Epithelial cell of prostate (primary cell): ENCODE measurements at places on chromosomes 5 and 9.

DNA sequence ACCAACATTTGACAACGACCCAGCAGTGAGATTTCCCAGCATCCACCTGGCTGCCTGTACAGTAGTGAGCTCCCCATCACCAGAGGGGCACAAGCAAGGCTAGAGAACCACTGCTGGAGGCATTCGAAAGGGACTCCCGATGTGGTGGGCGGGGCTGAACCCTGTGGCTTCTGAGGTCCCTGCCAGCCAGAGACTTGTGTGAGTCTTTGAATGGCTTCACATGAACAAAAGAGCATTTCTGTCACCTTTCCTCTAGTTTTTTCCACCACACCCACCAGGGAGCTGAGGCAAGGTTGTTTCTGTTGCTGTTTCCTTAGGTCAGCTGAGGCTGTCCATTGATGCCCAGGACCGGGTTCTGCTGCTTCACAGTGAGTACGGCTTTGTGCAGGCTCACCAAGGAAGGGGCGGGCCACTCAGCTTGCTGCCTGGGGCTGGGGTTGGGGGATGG, 15.7 kb downstream of the RGS3 start:
- no peak for DNase-seq

GRCh38 chr5:32833127-32833526, 122.0 kb downstream of the NPR3 start:
- DNase-seq = no peak

DNA sequence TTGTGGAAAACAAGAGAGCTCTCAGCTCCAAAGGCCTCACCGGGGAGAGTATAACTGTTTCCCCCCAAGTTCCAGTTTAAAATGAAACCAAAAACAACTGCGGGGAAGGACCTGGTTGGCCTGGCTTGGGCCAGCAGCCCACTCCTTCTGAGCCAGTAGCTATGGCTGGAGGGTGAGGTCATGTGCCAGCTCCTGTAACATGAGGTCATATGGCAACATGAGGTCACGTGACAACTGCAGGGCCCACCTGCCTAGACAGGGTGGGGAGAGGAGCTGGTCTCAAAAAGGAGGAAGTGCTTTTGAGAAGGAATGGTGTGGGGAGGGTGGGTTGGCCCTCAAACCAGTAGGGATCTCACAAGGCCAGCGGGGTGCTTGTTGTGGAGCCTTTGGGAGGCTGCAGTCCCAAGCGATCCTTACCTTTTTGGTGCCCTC, 29.3 kb upstream of the CRB2 start:
- DNase-seq = no peak

DNA sequence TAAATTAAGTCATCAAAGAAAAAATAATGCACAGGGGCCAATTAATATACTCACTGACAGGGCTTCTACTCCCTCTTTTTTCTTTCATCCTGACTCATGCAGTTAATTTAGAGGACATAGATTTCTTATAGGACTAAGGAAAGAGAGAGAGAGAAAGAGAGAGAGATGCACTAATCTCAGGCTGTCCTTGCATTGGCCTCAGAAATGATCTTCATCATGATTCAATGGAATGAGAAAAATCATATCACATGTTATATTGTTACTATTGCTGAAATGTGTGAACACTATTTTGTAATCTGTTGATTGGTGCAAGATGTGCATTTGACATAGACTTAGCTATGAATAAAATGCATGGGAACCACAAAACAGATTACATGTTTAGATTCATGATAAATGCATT, 608.3 kb upstream of the NUDT12 start:
- DNase-seq = no peak

DNA sequence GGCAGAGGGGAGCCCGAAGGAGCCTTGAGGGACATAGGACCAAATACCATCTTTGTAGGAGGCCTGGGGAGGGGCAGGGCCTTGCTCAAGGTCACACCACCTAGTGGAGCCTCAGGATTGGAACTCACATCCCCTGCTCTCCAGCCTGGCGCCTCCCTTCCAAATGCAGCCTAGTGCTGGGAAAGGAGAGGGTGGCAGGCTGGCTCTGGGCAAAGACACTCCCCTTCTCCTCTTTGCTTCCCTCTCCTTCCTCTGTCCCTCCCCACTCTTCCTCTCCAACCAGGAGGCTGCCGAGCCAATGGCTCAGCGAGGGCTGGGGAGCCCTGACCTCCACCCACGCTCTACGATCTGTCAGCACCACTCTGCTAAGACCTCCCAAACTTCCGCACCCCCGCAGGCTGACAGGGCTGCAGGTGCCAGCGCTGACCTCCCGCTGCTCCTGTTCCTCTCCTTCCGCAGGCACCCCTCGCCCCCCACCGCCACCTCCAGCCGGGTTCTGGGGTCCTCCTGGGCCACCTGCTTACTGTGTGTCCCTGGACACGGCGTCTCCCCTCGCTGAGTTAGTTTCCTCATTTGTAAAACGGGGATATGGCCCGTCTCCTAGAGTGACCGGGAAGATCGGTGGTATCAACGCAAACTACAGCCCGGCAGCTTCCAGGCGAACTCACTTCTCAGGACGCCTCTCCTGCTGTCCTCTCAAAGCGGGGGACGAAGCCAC, 52.9 kb downstream of the C9orf50 start:
- no peak for DNase-seq

GRCh38 chr5:115330830-115331229, 34.4 kb upstream of the CCDC112 start:
- no peak for DNase-seq

GRCh38 chr9:78927099-78927940, 630.4 kb downstream of the PSAT1 start:
- DNase-seq = no peak

DNA sequence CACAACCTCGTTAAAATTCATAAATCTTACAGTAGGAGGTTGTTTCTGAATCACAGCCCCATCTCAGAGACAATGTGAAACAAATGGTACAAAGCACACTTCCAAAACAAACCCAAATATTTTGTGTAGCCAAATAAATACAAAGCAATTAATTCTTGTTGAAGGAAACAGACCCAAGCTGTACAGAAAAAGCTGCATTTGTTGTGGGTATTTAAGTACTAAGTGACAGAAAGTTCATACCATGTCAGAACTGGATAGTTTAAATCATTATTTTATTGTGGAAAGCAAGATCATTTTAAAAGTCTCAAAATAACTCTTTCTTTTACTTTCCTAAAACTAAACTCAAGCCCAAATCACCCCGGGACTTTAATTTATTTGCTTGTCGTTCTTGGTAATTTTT, 570.7 kb downstream of the ELAVL2 start:
- no peak for DNase-seq

GRCh38 chr5:143166090-143166489, 237.4 kb downstream of the NR3C1 start:
- no peak for DNase-seq

DNA sequence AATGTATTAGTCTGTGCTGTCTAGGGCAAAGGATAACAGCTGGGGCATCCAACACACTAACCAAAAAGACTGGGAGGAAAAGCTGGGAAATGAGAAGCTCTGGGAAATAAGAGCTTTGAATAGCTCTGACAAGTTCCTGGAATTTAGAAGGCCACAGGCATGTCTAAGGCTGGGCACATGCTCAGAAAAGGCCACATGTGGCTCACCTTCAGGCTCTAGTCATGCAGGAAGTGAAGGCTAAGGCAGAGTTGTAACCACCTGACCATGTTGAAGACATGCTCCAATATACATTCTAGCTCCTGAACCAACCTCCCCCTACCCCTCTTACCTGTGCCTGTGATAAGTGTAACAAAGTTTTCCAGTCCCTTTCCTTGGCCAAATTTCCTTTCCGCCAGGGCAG, 31.7 kb downstream of the CLTA start:
- no peak for DNase-seq

DNA sequence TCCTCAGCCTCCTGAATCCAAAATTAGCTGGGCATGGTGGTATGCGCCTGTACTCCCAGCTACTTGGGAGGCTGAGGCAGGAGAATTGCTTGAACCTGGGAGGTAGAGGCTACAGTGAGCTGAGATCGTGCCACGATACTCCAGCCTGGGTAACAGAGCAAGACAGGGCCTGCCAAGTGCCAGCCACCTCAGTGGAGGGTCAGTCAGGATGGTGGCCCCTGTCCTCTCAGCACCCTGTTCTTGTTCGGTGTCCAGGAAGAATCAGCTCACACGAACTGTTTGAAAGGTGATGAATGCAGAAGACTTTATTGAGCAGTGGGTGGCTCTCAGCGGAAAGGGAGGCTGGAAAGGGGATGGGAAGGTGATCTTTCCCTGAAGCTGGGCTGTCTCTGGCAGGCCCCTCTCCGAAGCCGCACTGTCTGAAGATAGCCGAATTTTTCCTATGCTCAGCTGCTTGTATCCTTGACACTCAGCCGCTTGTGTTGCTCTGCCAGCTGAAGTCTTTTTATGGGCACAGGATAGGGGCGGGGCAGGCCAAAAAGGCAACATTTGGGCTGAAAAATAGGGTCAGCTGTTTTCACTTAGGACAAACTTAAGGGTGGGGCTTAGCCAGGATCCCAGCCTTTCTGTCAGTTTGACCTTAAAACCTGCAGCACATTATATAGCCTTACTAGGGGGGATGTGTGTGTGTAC, 50.9 kb downstream of the UBE2R2 start:
- DNase-seq = no peak

DNA sequence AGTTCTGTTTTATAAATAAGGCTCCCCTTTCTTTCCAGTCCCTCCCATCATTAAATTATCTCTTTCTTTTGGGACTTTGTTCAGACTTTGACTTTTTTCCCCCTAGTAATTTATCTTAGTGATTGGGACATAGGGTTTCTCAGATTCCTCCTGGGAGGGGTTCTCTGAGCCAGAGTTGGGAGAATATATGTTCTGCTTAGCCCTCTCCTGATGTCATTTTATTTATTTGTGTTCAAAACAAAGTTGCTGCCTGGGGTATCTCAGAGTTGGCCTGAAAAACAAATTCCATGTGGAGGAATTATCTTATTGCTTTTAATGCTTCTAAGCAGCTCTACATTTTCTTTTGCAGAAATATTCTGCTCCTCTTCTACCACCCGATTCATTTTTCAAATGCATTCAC, 211.0 kb downstream of the PCSK5 start:
- DNase-seq = no peak

DNA sequence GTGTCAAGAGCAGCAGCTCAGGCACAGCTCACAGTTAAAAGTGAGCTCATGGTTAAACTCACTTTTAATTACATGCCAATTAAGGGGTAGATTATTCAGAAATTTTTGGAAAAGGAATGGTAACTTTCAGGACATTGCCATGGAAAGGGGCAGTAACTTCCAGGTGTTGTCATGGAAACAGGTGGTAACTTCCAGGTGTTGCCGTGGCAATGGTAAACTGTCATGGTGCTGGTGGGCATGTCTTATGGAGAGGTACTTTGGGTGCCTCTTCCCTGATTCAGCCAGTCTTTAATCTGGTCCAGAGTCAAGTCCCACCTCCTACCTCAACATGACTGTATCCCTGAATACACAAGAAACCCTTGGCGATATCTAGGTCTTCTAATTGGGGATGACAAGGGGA, 223.2 kb upstream of the TAS2R1 start:
- no peak for DNase-seq

DNA sequence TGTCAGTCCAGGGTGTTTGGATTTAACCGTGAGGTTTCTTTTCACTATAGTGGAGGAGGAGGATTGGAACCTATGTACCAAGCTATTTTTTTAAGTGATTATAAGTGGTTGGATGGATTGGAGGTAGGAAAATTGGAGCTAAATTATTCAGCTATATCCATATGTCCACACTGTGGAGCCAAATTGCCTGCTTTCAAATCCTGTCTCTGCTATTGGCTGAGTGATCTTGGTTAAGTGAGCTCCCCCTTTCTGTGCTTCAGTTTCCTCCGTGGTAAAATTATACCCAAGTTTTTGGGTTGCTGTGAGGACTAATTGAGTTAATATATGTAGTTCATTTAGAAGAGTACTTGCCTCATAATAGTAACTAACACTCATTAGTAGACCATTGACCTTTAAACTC, 2.5 kb downstream of the CENPP start:
- no peak for DNase-seq

DNA sequence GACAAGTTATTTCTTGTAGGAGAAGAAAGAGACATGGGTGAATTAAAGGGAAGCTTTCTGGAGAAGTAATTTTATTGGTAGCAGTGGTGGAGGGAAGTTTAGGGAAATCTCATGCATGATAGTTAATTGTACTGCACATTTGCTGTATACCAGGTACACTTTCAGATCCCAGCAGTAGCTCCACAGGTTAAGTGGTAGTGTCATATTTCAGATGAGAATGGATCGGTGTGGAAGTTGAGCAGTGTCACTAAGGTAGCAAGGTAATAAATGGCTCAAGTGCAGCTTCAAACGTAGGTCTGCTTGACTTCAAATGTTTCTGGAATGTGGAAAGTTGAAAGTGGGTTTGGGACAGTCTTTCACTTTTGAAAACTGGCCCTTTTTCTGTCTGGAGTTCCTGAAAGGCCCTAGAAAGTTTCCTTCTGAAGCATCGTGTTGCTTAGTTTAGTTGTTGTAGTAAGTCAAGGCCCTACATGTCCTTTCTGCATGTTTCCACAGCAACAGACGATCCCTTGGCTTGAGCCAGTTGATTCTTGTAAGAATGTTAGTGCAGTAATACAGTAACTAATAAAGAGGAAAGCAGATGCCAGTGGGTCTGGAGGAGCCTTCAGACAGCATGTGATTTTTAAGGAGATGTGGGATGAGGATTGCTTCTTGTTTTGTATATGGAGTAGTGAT, 3.7 kb downstream of the CLTA start:
- no peak for DNase-seq

DNA sequence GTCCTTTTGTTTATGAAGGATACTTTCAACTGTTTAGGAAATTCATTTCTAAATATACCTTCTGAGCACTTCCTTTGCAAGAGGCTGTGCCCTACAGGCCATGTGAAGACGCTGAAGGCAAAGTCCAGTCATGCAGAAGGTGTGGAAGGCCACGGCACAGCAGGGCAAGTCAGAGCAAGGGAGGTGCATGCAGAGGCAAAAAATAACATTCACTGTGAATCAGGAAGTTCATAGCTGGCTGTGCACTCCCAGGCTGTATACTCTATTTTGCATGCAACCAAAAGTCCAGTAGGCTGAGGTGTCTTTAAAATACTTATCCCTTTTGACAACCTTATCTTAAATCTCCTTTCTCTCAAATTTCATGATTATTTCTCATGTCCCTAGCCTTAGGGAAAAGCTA, 50.3 kb downstream of the GNAQ start:
- peak; percentile 78 for DNase-seq

- DNase-seq = no peak
These were observed 51.8 kb downstream of the ATG10 start for GRCh38 chr5:82023644-82024043.

GRCh38 chr5:167916261-167916691, 375.2 kb upstream of the WWC1 start:
- no peak for DNase-seq

DNA sequence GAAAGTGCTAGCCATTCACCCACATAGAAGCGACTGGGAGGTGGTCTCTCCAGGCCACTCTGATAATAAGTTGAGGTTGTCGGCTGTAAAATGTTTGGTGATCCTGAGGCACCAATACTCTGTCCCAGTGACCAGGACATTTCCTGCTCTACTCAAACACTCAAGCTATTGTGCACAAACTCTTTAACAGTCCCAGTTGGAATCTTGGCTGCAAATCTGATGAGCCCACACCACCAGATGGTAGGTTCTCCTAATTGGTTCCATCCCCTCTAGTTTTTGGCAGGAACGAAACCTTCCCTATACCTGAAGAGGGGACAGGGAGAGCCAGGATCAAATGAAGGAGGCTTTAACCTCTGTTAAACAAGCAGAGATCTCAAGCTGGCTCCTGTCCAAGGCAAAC, 14.3 kb downstream of the GRIA1 start:
- no peak for DNase-seq
